ENCODE measurements at places on chromosomes 2 and 18.
A peak's percentile ranks its signal among the peaks of the same experiment; 100 is the strongest.

DNA sequence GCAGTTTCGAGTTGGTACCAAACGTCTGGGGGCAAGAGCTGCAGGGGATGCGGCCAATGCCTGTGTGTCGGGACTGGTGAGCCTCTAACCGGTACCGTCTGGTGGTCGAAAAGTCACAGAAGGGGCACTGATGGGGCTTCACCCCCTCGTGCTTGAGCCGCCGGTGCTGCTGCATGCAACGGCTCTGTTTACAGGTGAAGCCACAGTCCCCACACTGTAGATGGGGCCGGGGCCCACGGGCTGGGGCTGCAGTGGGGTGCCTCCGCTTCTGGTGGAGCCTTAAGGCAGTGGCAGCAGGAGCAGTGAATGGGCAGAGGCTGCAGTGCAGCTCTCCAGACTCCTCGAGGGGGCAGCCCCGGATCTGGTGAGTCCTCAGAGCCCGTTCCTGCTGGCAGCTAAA is 16.6 kb downstream of the ZNF142 start:
- DNase-seq: no peak

GRCh38 chr2:171146071-171146470 is 14.6 kb downstream of the TLK1 start:
- DNase-seq: no peak

DNA sequence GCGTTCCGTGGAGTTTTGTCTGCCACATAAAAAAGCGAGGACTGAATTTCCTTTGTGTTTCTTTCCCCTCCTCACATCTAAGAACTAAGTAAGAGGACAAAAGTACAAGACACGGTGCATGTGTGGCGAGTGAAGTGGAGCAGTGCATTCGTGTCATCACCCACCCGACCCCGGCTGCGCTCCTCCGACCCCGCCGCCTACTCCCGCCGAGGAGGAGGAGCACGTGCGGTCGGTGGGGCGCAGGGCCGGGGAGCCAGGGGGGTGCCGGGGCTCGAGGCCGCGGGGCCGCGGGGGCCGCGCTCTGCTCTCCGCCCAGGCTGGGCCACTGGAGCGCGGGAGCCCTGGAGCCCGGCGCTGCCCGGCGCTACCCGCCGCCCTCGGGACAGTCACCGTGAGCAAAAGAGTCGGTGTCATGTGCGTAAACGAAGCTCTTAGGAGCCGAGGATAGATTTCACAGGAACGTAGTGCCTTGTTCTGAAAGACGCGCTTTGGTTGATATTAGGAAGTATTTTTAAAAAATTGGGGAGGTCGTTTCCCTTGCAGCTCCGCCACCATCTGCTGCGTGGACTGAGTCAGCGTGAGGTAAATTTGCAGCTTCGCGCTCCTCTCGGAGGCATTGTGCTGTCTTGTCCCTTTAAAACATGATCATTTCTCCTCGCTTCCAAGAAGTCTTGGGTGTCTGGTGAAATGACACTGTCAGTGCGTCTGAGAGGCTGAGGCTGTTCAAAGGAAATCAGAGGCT is 11.0 kb downstream of the TBR1 start:
- no peak for DNase-seq

- DNase-seq: no peak
Measured at GRCh38 chr2:211455216-211455841, 898.9 kb downstream of the CPS1 start.

- no peak for DNase-seq
Measured at GRCh38 chr2:45096996-45097395, 87.7 kb upstream of the SIX2 start.

DNA sequence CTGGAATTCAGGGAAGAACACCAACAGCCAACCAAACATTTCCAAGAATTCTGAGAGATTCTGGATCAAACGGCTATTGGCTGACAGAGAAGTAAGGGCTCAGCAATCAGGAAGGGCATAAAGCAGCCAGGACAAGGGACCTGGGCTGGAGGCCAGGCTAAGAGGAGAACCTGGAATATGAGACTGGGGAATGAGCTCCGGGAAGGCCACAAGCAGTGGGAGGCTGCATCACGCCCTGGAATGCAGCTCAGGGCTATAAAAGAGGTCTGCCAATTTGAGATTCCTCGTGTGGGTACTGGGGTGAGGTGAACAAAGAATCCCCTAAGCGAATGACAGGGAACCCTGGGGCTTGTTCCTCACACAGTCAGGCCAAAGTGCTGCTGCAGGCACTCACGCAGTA is 60.4 kb downstream of the ANO7 start:
- DNase-seq: no peak

- no peak for DNase-seq
Measured at GRCh38 chr2:240746671-240747070, 55.0 kb downstream of the AQP12A start.

DNA sequence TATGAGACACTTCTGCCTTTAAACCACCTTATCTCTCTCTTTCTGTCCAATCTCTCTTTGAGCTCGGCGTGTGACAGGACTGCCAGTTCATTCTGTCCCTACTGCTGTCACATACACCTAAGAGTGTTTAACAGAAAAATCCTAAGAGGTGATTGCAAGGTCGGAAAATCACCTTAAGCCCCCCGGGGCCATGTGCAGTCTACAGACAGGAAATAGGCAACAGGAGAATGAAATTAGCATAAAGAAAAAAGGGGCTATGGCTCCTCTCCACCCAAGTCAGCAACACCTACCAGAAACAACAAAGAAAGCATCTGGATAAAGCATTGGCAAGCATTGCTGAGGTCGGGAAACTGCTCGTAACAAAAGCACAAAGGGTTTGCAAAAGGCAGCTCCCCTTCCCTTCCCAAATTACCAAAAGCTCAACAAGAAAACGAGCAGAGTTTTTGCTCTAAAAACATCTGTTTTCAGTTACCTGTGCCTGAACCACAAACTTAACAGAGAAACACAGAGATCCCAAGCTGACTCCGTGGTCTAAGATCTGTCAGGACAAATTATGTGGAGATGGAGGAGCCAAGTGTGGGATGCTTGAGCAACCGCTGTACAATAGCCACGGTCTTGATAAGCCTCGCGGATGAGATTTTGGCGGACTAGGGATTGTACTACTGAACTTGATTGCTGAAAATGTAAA is 30.4 kb downstream of the ANKRD44 start:
- DNase-seq: no peak

- DNase-seq: no peak
Measured at GRCh38 chr18:55251254-55251971, 292.2 kb upstream of the CCDC68 start.

DNA sequence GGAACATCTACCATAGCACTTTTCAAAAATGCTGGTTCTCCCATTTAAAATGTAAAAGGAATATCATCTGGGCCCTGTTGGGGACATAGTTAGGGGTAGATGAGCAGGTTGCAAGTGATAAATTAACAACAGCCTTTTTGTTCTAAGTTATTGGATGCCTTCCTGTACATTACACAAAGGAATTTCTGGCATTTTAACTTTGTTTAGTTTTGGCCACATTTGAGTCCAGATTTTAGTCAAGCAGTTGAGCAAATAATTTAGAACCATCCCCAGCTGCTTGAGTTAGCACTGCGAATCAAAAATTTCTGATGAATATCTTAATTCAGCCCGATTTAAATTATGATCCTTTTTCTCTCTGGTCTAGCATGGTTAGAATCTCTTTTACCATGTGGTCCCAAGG is 124.4 kb downstream of the TTC27 start:
- no peak for DNase-seq

DNA sequence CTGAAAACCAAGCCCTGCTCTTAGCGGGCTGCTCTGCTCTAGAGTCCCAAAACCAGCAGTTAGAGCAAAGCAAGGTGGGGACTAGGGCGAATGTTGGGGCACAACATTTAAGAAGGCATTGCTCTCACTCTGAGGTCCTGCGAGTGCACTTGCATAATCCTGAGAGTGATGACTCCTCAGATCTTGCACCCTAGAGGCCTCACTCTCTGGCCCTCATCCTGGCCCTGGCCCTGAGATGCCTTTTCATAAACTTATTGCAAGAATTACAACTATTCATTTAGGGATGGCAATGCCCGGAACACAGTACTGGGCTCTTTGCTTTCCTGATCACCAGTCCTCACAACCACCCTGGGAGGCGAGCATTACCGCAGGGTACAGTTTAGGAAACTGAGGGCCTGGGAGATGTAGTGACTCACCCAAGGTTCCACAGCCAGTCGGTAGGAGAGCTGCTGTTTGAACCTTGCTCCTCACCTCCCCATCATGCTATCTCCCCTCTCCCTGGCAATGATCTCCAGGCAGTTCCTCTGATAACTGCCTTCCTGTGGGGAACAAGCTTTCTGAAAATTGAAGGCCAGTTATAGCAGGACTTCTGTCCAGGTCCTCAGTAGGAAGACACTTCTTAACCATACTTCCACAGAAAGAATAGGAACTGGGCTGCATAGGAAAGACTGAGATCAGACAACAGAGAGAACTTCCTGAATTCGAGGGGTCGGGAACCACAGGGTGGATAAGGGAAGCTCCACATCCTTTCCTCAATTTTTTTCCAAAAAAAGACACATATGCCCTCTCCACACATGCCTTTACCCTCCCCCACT is 91.3 kb downstream of the TNS1 start:
- DNase-seq: no peak

- DNase-seq: peak; percentile 34
Measured at GRCh38 chr18:80171054-80171872, 62.2 kb downstream of the ADNP2 start.

GRCh38 chr2:37585982-37586621 is 85.3 kb downstream of the CDC42EP3 start:
- DNase-seq: no peak

DNA sequence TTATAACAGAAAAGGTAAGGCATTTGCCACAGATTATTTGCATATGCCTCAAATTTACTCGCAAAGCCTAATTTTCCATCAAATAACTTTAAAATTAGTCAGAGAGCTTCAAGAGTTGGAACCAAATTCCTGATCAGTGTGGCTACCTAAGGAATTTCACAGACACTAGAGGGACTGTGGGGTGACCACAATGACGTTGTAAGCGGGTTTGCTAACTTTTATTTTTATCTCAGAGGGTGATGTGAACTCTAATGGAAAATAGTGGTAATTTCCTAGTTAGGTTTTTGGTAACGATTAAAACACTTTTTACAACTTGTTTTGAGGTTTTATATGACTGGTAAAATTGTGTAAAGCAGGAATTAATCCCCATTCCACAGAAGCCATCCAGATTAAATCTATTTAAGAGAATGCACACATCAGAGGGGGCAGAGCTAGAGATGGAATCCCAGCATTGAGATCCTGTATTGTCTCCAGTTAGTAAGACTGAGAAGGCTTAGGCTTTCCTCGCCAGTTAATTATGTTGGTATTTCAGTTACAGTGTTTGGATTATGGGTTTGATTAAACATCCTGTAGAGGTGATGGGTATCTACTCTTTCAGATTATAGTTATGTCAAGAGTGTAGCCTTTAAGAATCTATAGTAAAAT is 129.0 kb downstream of the GPD2 start:
- no peak for DNase-seq

DNA sequence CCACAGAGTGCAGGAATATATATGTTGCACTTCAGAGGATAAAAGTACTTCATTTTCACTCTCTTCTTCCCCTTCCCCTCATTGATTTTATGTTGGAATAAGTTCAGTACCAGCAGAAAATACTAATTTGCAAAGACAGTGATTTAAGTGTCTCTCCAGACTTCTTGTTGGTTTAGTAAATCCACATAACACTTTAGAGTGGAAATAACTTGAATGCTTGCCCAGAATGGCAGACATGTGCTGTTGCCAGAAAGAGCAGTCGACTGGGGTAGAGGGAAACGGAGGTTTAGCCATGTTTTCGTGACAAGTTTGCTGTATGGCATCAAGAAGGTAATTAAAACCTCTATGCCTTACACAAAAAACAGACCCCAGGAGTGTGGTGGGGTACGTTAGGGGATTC is 246.0 kb upstream of the CXCR4 start:
- DNase-seq: no peak

- no peak for DNase-seq
Measured at GRCh38 chr2:227455200-227455599, 16.8 kb upstream of the AGFG1 start.

GRCh38 chr18:46696268-46696667 is 39.2 kb upstream of the LOXHD1 start:
- DNase-seq: no peak

DNA sequence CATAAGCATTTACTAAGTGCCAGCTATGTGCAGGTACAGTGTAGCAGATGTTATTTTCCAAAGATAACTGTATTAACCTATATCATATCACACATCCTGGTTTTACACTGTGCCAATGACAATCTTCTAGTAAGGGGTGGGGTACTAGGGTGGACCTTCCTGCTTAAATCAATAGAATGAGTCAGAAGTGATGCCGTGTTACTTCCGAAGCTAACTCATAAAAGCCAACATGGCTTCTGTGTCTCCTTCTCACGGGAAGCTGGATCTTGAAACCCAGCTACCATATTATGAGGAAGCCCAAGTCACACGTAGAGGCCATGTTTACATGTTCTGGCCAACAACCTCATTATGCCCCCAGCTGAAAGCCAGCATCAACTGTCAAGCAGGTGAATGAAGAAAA is 59.1 kb downstream of the MRPL33 start:
- no peak for DNase-seq

DNA sequence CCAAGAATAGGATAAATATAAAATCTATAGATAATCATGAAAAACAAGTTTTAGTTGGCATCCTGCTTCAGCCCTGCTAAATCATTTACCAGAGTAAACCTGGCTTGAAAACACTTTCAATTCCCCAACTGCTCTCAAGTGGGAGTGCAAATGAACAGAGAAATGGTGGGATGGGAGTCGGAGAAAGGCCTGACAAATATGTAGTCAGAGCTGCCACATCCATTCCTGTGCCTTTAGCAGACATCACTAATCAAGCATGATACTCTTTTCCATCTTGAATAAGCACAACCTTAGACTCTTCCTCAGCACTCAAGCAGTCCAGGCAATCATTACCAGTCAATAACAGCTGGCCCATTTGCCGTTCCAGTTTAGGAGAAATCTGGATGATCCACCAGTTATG is 101.3 kb downstream of the ANKRD44 start:
- no peak for DNase-seq

- DNase-seq: no peak
Measured at GRCh38 chr18:7727361-7728076, 160.4 kb downstream of the PTPRM start.

DNA sequence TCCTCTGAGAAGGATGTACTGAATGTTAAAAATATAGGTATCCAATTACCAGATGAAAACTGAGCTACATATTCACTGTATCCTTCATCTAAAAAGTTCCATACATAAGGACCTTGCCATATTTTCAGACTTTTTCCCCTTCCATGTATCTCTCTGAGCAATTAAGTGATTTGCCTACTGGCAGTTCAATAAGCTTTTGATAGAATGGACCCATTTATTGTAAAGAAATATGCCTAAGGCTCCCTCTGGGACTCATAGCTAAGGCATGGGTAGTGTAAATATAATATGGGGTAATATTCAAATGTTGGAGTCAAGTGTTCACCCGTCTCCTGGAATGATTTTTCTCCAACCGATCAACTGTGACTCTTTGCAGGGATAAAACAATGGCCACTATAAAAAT is 135.4 kb upstream of the FSHR start:
- no peak for DNase-seq
